ENCODE measurements at places on chromosomes 6 and 20.

- no peak for DNase-seq
Measured at GRCh38 chr6:52164319-52165094, 21.7 kb upstream of the IL17A start.

DNA sequence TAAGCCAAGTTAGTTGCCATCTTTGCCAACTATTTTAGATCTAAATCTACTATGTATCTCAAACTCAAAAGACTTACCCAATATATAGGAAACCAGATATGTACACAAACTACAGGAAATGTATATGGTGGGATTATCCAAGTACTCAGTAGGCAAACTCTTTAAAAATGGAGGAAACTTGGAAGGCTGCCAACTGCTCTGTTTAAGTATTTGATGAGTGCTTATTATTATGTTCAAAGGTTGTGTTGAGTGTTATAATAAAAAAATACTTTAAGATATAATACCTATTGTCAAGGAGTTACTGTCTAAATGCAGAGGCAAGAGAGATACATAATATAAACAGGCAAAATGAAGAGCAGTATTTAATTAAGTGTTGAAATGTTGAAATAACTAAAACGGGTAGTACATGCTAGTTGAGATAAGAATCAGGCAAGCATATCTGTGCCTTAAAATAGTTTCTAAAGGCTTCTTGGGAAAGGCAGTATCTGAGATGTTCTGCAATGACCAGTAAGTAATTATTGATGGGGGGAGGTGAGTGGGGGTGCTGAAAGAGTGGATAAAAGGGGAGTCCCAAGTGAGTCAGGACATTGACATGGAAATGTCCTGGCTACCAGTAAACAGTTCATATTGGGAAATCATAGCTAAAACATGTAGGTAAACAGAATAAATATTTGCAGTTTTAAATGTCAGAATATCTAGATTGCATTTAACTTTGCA is 6.5 kb upstream of the DST start:
- DNase-seq: no peak

DNA sequence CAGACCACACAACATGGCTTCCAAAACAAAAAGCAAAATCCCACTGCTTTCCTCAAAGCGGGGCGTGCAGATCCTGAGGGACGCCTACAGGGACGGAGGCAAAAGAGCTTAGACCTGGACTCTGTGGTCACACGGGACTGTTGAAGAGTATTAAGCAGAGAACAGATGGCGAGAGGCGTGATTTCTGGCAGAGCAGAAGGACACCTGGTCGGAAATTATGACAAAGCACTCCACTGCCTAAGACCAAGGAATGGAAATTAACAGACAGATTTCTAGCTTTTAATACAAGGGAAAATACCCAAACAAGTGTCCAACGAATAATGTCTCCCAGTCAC is 15.4 kb downstream of the CST7 start:
- DNase-seq: no peak

DNA sequence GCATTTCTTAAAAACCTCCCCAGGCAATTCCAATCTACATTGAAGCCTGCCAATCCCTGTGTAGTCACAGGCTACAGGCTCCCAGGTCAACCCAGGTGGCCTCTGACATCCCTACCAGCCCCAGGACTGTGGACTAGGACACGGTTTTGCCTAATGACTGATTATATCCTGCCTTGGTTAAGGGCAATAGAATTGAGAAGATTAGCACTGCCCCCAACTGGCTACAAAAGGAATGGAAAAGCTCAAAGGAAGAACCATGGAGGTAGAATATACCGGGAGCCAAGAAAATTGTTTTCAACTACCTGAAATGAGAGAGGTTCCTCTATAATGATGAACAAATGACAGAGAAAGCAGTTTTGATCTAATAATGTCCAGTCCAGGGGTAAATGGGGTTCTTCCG is 421.1 kb upstream of the AGPAT4 start:
- peak; percentile 14 for DNase-seq

GRCh38 chr6:90083891-90084290 is 189.6 kb downstream of the GJA10 start:
- no peak for DNase-seq

DNA sequence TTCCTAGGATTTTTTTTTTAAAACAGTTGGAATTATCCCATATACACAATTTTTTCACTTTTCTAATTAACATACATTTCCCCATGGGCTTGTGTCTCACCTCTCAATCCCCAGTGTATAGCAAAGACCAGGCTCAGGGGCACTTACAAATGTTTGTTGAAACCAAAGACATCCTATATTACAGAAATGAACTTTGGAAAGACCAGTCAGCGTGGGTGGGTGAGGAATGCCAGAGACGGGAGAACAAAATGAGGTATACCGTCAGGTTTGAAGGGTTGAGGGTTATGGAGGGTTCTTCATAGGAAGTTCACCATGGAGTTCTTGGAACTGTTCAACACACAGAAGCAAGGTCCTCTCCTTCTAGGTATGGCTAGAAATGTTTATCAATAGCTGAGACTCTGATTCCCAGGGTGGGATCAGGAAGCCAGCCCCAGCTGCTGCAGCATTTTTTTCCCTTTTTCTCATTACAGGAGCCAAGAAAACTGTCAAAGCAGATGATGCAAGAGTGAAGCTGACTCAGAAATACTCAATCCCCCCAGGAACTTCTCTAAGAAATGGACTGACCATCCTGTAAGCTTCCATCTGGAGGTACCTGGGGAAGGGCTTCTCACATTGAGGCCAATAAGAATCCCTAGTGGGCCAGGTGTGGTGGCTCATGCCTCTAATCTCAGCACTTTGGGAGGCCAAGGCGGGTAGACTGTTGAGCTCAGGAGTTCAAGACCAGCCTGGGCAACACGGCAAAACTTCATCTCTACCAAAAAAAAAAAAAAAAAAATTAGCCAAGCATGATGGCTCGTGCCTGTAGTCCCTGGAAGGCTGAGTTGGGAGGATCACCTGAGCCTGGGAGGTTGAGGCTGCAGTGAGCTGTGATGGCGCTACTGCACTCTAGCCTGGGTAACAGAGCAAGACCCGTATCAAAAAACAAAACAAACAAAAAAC is 15.9 kb upstream of the TBC1D20 start:
- no peak for DNase-seq

GRCh38 chr6:110395221-110395620 is 20.2 kb downstream of the DDO start:
- no peak for DNase-seq

- peak; percentile 24 for DNase-seq
Measured at GRCh38 chr6:157054531-157054979, 268.8 kb downstream of the TMEM242 start.

DNA sequence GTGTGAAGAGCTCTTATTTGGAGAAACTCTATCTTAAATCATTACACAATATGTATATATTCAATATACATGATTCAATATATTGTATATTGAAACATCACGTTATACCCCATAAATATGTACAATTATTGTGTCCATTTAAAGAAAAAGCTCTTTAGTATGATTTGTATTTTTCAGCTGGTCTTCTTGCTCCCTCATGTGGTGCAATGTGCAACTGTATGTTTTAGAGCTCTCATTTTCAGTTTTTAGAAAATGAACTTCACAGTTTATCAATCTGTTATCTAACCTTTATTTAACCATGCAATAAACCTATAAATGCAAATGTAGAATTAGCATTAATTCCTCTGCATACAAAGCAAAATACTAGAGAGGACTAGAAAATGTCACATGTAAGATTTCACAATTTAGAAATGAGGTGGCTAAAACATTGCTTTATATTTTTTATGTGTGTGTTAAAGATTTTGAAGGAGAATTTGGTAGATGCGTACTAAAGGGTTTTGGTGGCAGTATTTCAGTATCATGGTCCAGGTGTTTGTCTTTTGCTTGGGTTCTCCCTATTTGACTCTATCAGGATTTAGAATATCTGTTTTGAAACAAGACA is 167.1 kb downstream of the PHF3 start:
- DNase-seq: peak; percentile 40

DNA sequence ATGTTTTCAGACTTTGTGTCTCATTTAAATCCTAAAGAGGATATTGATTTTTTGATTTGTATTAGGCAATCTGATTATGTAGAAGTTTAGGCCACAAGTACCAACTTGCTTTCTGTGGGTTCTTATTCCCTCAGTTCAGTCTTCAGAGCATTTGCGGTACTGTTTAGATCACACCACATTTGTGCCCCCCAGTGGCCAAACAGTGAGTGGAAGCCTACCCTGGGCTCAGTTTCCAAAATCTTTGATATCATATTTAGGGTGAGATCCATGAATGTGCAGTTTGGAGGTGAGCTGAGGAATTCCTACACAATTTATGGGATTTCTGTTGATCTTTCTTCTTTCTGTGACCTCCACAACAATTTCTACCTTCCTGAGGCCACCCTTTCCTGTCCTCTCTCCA is 92.3 kb upstream of the FUT9 start:
- DNase-seq: no peak

GRCh38 chr6:31366693-31367470 is 9.9 kb upstream of the HLA-B start:
- DNase-seq: peak; percentile 95

- no peak for DNase-seq
Measured at GRCh38 chr20:52152921-52153320, 38.7 kb downstream of the ZFP64 start.

- no peak for DNase-seq
Measured at GRCh38 chr6:11650025-11650696, 112.6 kb downstream of the TMEM170B start.

- no peak for DNase-seq
Measured at GRCh38 chr6:12296255-12296573, 6.1 kb downstream of the EDN1 start.

DNA sequence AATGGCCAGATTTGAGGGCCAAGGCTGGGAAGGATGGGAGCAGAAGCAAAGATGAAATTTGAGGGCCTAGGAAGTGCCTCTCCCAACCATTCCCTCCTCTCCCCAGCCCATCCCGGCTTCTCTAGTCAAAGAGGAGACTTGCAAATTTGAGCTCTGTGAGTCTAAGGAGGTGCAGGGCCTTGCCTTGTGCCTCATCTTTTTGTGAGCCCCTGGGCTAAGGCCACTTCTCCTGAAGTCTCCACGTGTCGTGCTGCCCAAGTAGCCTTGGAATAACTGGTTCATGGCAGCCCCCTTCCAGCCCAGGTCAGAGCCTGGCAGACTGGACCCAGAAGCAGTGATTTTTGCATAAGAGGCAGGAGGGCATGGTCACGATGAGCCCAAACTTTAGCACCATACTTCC is 6.7 kb downstream of the PTGIS start:
- DNase-seq: no peak

DNA sequence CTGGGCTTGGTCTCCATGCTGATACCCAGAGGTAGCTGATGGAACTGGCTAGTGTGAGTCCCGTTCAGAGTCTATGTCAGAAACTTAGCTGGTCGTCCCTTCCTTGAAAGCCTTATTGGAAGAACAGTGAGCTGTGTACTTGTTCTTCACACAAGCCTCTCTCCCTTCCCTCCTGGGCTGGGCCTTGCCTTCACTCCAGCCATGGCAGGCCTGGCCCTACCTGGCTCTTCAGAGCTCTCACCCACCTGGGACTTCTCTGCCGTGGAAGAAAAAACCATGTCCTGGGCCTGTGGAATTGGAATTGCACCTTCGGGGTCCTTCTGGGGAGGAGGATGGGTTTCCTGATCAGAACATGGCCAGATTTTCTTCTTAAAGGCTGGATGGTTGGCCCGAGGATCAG is 20.3 kb upstream of the ZNF831 start:
- DNase-seq: no peak

DNA sequence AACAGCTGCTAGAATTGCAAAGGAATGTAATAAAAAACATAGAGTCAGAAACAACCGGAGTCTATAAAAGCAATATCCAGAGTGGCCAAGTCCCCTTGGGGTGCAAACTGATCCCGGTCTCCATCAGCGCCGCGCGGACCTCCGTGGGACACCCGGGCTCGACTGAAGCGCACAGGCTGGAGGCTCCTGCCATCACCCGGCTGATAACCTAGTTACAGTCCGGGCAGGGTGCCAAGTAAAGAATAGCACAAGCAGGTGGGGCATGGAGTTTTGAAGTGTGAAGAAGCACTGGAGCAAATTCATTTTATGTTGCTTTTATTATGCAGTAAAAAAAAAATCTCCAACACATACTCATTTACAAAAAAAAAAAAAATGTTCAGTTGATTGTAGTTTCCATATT is 205.1 kb upstream of the GMDS start:
- no peak for DNase-seq

GRCh38 chr6:165047952-165048351 is 261.5 kb downstream of the C6orf118 start:
- DNase-seq: no peak

- DNase-seq: peak; percentile 92
Measured at GRCh38 chr6:169990095-169991030, 238.9 kb downstream of the ERMARD start.

DNA sequence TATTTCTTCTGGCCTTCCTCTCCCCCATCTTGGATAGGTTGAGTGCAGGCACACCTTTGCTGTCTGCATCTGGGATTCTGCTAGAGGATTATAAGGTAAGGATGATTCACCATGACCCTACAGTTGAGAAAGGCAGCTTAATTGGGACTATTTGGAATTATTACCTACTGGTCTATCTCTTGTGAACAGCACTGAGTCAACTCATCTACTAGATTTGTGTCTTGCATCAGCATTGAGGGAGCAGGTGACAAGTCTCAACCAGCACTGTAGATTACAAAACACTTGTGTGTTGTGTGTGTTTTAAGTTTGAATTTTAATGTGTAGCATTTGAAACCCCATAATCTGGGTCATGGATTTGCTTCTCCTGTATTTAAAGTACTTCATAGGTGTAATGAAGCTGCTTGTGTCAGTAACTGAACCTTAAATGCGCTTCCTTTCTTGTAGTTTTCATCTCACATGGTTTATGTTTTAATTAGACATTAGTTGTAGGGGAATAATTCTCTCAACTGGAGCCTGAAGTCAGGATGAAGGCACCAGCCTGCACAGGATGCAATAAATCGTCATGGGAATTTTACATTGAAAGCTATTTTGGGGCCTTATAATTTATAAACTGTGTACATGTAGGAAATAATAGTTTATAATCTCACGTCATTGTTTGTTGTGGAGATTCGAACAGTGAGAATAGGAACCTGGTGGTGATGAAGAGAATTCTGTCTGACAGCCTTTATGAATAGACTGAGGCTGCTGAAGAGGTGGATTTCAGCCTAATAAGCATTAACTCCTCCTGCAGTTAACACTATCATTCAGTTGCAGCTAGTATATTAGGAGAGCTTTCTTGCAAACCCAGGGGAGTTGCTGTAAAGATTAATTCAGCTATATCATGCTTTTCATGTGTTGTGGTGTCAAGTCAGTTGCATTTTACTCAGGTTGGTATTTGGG is 125.1 kb downstream of the JARID2 start:
- DNase-seq: no peak

DNA sequence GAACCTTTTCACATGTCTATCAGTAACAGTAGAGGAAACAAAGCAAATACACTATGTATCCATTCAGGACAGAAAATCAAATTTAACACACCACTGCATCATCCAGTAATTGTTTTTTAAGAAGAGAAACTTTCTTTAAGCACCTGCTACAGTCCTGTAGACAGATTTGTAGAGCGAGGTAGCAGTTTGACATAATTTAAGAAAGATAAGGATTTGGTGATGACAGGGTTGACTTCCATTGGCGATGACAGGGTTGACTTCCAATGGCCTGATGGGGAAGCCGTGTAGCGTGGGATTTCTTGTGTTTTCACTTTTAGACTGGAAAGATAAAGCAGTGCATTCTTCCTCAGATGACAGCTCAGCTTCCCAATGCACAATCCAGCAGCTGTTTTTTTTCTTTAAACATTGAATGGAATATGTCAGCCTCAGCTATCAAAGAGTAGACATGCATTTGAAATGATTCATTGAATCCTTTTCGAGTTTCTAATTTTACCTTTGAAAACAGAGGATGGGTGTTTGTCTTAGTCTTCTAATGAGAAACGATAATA is 68.5 kb downstream of the ECT2L start:
- no peak for DNase-seq
